Ureter (tissue), 1 donor: ENCODE measurements at places on chromosomes 7 and 10. TPM values are rescaled to one million over a fixed set of nuclear protein-coding genes. Genes with fewer than 3 reads are reported as not detected.

- no peak for DNase-seq
Observed at GRCh38 chr10:77485847-77486246, 151.8 kb downstream of the KCNMA1 start.

- no peak for DNase-seq
Observed at GRCh38 chr7:46108272-46108671, 187.2 kb upstream of the IGFBP3 start.

- no peak for DNase-seq
Observed at GRCh38 chr7:158362001-158362400, 225.6 kb downstream of the PTPRN2 start.

DNA sequence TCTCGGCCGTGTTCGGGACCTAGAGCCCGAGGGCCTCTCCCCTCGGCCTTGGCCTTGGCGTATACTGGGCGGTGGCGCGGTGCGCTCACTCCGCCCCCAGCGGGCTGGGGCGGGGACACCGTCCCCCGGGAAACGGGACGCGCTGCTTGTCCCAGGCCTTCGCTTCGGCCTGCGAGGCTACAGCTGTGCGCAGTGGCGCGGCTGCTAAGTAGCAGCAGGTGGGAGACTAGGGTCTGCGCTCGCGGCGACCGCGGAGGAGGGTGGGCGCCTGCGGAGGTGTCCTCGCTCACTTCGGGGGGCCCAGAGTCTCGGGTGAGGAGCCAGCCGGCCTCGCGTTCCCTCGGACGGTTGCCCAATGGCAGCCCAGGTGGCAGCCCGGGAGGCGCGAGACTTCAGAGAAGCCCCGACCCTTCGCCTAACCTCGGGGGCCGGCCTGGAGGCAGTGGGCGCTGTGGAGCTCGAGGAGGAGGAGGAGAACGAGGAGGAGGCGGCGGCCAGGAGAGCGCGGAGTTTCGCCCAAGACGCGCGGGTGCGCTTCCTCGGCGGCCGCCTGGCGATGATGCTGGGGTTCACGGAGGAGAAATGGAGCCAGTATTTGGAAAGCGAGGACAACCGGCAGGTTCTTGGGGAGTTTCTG is at the start of gene DNAH11:
TSS of gene DNAH11 (plus strand) at position 149 of the 637 bp plus-strand sequence. CDS start at position 356, 207 bp downstream.
- no peak for DNase-seq

DNA sequence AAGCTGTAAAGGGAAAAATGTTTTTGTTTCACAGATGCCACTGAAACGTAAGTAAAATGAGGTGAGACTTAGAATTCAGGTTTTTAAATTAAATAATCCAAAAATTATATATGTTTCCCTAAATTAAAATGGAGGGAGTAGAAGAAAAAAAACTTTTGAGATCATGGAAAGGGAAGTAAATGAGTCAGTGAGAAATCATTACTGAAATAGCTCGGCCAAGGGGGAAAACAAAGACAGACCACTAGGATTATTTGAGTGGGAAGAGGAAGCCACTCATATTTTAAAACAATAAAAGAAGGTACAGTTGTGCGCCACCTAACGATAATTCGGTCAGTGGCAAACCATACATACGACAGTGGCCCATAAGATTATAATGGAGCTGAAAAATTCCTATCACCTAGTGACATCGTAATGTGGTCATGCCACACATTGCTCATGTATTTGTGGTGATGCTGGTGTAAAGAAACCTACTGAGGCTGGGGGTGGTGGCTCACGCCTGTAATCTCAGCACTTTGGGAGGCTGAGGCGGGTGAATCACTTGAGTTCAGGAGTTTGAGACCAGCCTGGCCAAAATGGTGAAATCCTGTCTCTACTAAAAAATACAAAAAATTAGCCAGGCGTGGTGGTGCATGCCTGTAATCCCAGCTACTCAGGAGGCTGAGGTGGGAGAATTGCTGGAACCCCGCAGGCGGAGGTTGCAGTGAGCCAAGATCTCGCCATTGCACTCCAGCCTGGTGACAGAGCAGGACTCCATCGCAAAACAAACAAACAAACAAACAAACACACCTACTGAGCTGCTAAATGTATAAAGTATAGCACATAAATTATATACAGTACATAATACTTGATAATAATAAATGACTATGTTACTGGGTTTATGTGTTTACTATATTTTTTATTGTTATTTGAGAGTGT is 64.7 kb downstream of the MKX start:
- no peak for DNase-seq

- no peak for DNase-seq
Observed at GRCh38 chr10:5692461-5693358, 8.1 kb downstream of the TASOR2 start.

Gene TRIM73
- total RNA-seq, result 6.5 TPM

- no peak for DNase-seq
Observed at GRCh38 chr7:84524714-84525694, 330.4 kb upstream of the SEMA3A start.

DNA sequence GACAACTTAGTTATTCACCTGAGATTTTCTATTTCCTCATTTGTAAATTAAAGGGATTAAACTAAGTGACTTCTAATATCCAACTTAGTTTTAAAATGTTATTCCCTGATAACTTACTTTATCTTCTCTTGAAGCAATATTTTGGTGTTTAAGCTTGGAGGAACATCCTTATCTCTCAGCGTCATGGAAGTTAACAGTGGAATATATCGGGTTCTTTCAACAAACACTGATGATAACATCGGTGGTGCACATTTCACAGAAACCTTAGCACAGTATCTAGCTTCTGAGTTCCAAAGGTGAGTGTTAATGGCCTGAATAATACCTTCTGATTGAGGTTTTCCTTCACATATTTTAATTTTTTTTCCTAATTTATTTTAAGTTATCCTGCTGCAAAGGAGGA is 14.1 kb downstream of the HSPA14 start:
- DNase-seq, result no peak

DNA sequence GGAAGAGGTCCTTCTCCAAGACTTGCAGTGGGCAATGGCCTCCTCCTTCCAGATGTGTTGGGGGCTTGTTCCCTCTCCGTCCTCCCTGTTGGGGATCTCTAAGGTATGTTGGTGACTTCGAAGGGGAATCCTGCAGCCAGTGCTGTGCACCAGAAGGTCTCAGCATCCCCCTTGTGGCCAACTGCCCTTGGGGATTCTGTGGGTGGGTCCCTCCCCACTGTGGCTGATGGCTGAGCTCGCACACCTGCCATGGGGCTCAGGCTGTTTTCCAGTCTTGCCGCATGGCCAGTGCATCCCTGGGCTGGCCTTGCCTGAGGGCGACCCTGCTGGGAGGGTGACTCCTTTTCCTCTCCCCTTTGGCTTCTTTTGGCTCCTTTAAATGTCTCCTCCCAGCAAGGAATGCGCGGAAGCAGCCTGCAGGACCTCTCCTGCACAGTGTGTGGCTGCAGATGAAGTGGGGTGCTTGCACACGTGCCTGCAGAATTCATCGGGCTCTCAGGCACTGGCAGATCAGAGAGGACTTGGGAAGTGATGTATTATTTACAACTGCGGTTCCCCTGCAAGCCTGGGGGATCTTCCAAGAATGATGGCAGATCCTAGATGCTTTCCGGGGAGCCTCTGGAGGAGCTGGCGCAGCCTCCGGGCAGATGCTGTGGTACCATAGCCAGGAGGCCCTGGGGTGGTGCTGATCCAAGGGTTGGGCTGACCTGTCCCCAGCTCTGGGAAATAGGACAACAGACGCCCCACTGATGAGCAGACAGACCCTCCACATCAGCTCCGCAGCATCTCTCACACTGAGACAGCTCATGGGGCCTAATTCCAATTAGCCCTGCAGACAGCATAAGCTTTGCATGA is 410.0 kb downstream of the TCERG1L start:
- DNase-seq, result no peak

Gene LLCFC1
- total RNA-seq, result not detected

Gene MCM10
- total RNA-seq, result 1.6 TPM

DNA sequence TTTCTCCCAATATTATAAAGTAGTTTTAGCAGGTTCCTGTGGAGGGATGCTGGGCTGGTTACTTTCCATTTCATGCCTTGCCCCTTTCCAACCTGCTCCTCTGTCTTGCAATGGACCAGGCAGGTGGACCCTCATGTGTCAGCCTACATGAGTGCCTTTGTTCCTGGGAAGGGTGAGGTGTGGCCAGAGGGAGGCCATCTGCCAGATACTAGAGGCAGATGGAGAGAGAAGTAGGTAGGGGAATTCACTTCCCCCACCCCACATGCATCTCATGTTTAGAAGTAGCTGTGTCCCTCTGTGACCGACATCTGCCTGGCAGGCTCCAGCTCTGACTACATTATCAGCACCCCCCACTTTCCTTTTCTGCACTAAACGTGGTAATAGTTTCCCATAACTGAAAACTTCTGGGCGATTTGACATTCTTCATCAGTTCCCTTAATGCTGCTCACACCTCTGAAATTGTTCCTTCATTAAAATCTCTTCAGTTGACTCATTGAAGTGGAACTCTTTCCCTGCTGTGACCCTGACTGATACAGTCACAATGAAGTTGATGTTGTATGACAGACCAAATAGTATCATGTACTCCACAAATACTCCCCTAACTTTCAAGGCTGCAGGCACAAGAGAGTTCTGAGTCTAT is 396.3 kb upstream of the FZD8 start:
- no peak for DNase-seq

DNA sequence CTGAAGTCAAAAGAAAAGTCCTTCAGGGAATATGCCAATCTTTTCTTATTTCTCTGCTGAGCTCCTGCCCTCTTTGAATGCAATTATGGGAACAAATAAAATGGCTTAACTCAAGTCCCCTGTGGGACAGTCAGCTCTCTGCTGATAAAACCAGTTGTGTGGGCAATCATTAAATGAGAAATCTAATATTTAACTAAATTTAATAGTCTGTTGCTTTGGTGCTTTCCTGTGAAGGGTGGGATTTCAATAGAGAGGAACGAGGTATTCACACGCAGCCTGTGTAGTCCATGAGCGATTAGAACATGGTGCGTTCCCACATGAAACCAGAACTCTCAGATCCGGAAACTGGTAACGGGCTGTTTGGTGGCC is 138.4 kb downstream of the PAXIP1 start:
- DNase-seq, result no peak

DNA sequence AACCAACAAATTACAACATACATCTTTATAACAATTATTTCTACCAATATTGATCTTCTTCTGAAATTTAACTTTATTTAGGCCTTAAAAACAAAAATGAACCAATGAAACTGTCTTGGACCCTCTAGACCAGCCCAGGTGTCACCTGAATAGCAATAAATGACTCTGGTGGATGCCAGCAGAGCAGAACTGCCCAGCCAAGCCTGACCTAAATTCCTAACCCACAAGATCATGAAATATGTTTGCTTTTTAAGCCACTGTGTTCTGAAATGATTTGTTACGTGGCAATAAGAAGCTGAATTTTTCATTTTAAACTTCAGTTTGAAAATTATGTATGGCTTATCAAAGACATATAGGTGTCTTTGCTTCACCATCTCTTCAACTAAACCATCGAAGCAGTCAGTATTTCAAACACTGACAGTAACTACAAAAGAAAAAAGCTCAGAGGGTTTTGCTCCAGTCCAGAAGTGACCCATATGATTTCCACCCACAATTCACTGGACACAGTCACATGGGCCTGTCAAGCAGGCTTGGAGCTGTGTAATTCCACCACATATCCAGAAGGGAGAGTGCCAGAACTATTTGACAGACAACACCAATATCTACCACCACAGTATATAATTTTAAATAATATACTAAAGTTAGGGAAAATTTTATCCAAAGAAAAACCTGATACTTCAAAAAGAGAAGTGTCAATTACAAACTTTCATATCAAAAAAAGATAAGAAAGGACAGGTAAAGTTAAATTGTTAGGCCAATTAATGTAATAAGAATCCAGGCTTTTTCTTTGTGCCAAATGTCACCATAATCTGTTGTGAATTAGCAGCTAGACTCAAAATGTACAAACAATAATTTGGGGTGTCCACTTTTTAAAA is 94.5 kb downstream of the KMT2C start:
- no peak for DNase-seq

Gene SLC18A3
- not detected for total RNA-seq

Gene SPDYE2
- 0.52 TPM for total RNA-seq

DNA sequence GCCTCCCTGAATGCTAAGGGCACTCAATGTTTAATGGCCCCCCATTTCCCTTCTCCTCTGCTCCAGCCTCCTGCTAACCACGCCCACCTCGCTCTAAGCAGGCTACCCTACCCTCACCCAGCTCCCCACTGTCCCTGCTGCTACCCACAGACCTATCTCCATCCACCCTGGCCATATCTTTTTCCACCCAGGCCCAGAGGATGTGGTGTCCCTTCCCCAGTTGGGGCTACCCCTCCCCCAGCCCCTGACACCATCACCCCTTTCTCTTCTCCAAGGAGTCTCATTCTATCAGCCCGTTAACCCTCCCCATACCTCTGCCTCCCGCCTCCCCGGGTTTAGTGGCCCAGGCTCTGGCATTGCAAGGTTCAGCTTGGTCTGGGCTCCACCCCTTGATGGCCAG is 28.9 kb upstream of the PPIF start:
- no peak for DNase-seq

DNA sequence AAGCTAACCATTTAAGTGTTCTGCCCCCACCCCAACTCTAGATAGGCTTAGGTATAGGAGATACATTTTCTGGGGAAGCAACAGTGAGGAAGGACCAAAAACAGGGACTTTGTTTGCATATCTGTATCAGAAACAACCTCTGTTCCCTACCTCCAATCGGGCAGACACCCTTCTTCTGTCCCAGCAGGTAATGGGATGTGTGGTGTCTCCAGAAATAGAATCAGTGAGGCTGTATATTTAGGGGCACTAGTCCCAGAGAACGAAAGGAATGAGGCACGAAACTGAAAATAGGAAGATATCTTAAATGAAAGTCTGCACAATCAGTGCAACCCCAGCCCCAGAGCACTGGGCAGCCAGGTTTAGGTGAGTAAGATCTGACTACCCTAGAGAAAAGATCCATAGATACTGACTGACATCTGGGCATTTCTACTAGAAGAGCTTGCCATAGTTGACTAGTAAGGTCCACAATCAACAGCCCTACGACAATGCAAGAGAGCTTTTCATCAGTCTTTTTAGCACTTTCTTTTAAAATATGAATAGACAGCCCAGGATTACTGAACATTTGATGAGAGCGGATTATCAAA is 28.1 kb downstream of the PLEKHA1 start:
- no peak for DNase-seq

- DNase-seq, result no peak
Observed at GRCh38 chr7:409339-410281, 110.0 kb downstream of the PDGFA start.

- DNase-seq, result no peak
Observed at GRCh38 chr7:3076163-3076562, 32.5 kb upstream of the CARD11 start.

DNA sequence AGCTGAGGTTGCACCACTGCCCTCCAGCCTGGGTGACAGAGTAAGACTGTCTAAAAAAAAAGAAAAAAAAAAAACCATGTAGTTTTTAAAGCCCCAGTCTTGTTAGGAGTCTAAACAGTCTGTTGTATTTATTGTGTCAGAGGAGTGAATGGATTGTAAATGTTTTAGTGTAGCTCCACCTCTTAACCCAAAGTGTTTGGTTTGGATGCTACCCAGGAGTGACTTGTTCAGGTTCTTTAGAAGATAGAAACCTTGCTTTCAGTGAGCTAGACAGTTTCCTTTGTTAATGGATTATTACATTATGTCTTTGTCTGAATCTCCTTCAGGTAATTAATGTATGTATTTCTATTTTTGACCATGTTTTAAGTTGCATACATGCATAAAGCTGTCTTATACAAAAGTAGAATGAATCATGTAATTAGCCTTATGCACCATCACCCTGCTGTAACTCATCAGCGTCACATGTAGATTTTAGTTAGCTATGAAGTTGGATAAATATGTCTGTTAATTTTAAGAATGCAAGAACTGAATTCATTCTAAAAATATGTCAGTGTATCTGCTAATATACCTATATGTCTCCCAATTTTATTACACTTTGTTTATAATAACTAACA is 97.7 kb downstream of the TAF3 start:
- no peak for DNase-seq
